ENCODE measurements at places on chromosomes 16 and 17.

DNA sequence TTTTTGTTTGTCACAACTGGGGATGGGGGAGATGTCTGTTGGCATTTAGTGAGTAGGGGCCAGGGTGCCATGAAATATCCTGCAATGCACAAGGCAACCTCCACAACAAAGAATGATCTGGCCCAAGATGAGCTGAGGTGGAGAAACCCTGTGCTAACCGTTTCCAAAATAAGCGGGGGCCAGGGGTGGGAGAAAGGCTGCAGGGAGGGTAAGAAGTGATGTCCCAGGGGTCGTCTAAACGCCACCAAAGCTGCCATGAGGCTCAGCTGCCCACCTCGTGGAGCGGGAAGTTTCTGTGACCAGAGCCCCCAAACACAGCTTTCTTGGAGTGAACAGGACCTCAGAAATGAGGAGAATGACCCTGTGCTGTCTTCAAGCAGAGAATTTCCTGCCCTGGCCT, 76.5 kb upstream of the CDH5 start:
- no peak for DNase-seq

DNA sequence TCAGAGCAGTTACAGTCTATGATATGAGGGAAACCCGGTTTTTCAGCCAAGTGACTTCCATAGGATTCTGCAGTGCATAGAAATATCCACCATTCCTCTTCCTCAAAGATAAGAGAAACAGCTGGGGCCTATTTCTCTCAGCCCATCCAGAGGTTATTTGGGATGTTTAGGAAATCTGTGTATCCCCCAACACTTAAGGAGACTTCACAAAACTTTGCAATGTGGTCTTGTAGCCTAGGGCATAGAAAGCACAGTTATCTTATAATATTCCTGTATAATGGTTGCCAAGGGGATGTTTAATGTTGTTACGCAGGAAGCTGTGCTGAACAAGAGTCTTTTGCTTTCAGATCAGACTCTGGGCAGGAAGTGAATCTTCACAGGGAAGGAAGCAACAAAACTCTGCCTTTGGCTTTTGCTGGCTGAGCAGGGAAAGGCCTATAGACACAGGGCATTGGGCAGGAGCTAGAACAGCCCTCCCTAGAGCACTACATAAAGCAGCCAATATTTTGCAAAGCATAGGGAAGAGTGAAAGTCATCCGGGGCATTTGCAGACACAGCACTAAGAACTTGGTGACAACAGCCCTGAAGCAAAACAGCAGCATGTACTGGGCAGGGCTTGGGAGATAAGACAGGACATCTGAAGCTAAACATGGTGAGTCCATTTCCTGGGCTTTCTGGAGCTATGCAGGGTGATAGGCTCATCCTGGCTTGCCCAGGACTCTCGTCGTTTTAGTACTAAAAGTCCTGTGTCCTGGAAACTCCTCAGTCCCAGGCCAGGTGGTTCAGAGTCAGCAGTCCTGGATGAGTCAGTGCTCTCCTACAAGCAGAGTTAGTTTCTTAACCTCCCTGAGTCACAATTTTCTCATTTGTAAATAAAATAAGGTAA, 18.7 kb upstream of the BEAN1 start:
- DNase-seq: peak; percentile 3

- no peak for DNase-seq
These were observed 130.1 kb downstream of the TRIM37 start for GRCh38 chr17:58976541-58976940.

DNA sequence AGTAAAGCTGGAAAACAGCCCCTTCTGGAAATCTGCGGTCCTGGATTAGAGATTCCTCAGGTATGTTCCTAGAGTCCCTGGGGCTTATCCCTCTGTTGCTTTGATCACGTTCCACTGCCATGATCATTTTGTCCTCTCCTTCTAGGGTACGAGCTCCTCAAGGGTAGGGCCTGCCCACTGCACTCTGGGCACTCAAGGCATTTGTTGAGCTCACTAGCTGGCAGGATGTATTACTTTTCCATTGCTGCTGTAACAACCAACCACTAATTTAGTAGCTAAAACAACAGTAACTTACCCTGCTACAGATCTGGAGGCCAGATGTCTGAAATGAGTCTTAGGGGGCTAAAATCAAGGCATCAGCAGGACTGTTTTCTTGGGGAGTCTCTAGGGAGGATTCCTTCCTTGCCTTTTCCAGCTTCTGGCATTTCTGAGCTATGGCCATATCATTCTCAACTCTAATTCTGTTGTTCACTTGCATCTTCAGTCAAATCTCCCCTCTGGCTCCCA, 65.7 kb downstream of the ARSG start:
- no peak for DNase-seq

DNA sequence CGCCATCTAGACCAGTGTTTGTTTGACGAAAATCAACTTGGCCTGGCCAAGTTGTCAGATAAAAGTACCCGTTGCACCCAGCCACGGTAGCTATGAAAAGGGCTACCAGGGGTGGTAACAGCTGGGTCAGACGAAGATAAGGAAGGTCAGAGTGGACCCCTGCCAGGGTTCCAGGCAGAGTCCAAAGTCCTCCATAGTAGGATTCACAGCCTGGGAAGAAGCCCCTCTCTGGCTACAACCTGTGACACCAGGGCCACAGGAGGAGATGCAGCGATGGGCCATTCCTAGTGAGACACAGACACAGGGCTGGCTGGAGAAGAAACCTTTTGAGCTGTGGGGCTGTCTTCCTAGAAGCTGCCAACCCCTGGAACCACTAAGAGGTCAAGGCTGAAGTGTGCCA, 39.3 kb downstream of the MEAK7 start:
- DNase-seq: no peak

DNA sequence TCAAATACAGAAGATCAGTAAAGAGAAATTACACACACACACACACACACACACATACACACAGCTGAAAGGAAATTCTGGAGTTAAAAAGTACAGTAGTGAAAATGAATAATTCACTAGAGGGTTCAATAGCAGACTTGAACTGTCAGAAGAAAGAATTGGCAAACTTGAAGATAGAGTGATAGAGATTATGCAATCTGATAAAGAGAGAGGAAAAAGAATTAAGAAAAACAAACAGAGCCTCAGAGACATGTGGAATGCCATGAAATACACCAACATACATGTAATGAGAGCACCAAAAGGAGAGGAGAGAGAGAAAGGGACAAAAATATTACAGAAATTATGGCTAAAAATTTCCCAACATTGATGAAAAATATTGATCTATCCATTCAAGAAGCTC, 60.7 kb downstream of the MMD start:
- DNase-seq: no peak

DNA sequence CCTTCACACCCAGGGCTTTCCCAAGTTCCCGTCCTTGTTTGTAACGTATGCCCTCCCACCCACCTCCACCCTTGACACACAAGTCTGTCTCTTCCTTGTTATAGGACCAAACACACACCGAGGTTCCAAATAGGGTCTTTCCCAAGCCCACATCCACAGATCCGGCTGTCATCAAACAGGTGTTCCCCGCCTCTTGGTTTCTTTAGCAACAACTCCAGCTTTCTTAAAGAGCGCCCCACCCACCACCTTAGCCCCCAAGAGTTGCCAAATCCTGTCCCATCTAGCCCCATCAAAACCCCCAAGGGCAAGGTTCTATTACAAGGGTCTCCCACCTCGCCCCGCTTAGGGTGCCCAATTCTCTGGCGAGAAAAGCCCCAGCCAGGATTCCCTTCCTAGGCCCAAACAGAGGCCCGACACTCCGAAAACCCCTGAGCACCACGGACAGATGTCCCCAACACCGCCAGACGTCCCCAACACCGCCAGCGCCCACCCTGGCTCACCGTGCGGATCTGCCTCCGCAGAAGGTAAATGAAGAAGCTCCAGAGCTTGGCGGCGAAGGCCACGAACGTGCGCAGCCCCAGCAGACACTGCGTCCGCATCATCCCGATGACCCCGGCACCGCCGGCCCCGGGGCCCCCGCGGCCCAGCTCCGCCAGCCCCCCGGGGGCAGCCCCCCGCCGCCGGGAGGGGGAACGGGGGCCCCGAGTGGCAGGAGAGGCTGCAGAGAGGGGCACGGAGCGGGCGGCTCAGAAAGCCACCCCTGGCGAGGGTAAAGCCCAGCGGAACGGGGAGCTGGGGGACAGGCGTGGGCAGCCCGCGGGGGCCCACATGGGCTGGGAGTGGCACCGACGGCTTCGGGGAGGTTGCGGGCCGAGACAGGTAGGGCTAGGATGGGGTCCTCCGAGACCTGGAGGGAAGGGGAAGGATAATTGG, 573 bp downstream of the CTDNEP1 start:
- no peak for DNase-seq

GRCh38 chr17:76546556-76547182, 6.8 kb downstream of the PRCD start:
- DNase-seq: no peak

GRCh38 chr17:47701608-47702007, 7.6 kb downstream of the TBKBP1 start:
- DNase-seq: no peak

DNA sequence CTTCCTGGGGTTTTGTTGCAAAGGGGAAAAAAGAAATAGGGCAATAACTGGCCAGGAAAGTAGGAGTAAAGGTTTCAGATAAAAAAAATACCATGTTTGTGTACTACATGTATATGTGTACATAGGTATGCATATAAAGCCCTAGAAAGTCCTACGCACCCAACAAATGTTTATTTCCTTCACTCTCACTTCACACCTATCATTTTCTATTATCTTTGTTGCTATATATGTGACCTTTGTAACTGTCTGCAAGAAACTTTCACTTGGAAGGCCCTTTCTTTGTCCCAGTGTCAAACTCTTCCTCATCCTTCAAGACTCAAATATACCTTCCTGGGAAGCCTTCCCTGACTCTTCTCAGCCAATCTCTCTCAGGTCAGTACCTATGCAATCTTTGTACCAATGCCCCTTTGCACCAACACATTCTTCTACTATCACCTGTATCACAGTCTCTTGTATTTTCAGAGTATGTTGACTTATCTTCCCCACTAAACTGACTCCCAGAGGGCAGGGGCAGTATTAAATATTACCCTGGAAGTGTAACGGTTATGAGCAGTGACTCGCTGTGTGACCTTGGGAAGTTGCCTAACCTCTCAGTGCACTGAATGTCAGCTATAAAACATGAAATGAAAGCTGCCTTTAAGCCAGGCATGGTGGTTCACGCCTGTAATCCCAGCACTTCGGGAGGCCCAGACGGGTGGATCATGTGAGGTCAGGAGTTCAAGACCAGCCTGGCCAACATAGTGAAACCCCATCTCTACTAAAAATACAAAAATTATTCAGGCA, 6.5 kb downstream of the XPO6 start:
- no peak for DNase-seq

DNA sequence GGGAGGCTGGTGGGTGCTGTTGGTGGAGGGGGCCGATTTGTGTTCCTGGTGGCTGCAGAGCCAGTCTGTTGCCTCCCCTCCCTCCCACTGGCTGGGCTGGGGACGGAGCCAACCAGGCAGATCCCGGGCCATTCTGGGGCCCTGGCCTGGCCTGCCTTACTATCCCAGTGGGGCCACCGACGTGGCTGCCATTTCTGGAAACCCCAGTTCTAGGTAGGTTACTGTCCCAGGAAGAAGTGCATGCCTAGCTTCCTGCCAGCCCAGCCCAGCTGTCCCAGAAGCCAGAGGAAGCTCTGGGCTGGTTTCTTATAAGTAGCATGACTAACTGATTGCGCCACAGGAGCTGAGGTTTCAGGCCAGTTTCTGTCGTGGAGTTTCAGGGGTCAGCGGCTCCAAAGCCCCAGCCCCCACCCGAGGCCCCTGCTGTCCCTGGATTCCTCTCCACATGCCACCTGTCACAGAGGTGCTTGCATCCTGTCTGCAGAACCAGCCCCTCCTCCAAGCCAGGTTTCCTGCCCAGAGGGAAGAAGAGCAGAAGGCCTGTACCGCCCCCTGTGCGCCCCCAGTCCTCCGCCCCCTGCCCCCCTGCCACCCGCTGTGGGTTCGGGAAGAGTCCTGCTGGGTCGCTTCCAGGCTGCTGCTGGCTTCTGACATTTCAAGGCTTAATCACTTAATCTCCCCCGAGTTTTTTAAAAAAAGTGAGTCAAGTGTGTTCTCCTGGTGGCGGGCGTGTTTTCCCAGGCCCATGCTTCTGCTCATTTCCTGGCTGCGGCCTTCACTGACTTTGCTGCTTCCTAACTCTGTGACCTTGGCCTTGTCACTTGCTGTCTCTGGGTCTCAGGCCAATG, 13.2 kb downstream of the IL4R start:
- DNase-seq: no peak

- DNase-seq: no peak
These were observed 4.3 kb downstream of the KRT19 start for GRCh38 chr17:41523787-41524186.

DNA sequence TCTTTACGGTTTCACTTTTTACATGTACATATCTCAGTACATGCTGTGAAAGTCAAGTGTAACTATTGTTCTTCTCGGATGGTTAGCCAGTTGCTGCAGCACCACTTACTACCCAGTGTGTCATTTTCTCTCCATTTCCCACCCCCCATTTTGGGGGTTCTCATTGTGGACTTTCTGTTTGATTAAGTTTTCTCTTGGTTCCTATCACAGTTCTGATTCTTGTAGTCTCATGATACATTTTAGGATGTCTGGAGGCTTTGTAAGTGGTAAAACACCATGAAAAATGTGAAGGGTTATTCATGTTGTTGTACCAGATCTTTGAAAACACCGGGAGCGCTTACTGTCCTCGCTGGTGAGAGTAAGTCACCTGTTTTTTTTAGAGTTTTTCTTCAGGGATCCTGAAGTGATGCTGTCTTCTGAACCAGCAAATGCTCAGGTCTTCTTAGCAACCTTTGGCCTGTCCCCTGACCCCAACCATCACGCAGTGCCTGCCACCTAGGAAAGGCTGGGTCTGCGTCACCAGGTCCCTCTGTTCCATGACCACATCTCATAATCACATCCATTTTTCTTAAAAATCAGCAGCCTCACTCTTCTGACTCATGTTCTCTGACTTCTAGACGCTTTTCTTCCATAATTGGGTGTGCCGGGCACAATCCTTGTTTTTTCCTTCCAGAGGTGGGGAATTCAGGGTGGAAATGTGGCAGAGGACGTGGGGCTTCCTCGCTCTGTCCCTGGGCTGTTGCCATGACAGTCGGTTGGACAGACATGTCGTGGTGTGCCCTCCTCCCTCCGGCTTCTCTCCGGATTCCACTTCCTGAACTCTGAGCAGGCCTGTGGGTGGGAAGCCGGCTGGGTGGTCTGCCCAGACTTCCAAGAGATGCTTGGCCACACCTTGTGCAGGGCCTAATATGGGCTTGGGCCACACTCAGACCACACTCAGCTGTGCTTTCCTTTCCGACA, 102.6 kb downstream of the NTN1 start:
- no peak for DNase-seq

GRCh38 chr17:27549251-27549893, 81.6 kb upstream of the LGALS9 start:
- no peak for DNase-seq

DNA sequence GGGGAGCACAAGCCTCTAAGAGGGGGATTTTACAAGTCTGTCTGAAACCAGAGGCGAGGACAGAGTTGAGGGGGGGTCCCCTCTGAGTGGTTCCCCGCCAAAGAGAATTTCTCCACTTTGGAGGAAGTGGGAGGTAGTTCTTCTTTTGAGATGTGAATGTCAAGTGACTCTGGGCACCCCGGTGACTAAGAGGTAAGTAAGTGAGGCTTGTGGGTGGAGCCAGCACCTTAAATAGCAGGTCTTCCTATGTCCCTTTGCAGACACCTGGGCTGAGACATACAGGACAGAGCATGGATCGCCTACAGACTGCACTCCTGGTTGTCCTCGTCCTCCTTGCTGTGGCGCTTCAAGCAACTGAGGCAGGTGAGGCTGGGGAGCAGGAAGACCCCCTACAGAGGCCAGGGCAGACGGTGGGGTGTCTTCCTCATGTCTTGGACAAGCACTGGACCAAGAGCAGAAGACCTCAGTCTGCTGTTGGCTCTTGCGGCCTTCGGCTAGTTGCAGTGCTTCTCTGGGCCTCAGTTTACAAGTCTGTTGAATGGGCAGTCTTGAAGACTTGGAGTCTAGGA, at the start of gene CCL22:
Gene CCL22 (plus strand): TSS at position 257 of the 569 bp plus-strand sequence. CDS start 34 bp downstream, at position 291.
- DNase-seq: no peak

- no peak for DNase-seq
These were observed 34.9 kb upstream of the CACNG5 start for GRCh38 chr17:66799849-66800537.
